ENCODE measurements at places on chromosomes 12 and 14.
A peak's percentile ranks its signal among the peaks of the same experiment; 100 is the strongest.

DNA sequence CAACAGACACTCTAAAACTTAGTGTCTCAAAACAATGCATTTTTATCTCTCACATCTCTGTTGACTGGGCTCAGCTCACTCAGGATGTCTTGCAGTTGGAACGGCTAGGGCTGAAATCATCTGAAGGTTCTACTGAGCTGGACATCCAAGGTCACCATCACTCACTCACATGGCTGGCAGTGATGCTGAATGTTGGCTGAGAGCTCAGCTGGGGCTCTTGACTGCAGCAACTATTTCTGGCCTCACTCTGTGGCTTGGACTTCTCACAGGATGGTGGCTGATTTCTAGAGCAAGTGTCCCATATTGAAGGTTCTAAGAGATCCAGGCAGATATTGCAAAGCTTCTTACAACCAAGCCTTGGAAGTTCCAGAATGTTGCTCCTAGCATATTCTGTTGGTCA, 166.5 kb downstream of the ZFP36L1 start:
- no peak for DNase-seq

- peak; percentile 95 for DNase-seq
Observed at GRCh38 chr14:64806202-64806861, 73.4 kb downstream of the SPTB start.

GRCh38 chr12:90390947-90391346, 564.0 kb downstream of the CCER1 start:
- no peak for DNase-seq

DNA sequence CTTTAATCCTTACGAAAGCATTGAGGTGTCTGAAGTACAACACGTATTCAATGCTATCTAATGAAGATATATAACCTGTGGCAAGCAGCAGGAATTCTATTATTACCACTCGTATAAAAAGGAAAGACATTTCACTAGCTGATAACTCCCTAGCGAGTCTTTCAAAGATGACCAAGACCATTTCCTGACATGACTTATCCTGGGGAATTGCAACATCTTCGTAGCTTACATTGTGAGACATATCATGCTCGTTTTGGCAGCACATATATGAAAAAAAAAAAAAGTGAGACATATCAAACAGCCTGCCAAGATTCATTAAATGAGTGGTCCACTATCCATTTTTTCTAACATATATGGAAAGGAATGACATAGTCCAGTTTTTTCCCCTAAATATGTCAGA, 337.0 kb downstream of the FSCB start:
- no peak for DNase-seq

- DNase-seq: no peak
Observed at GRCh38 chr12:583251-583869, 79.9 kb downstream of the NINJ2 start.

GRCh38 chr14:68674538-68675232, 118.2 kb downstream of the ZFP36L1 start:
- DNase-seq: no peak

GRCh38 chr12:109230193-109230592, 78.9 kb downstream of the FOXN4 start:
- DNase-seq: no peak

GRCh38 chr12:131643631-131644452, 67.0 kb upstream of the SFSWAP start:
- no peak for DNase-seq

- DNase-seq: no peak
Observed at GRCh38 chr14:64856529-64857445, 22.9 kb downstream of the SPTB start.

DNA sequence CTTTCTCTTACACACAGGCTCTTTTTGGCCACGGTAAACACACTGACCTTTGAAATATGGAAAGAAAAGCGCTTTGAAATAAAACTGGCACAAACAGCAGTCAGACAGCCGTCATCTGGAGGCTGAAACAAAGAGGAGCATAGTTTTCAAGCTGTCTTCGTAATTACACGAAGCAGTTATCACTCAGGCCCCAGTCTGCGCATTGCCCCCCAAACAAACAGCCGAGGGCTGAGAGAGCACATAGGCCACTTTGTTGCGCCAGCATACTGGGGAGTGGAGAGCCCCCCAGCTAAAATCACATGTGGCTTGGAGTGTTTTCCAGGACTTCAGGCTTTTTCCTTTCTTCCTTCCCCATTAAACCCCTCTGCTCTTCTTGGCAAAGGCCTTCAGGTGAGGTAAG, 142.9 kb upstream of the BTG1 start:
- DNase-seq: no peak

- DNase-seq: no peak
Observed at GRCh38 chr14:33332497-33332896, 393.8 kb downstream of the NPAS3 start.

Data from kidney glomerular epithelial cell (primary cell).